ENCODE measurements at places on chromosomes 13 and 19. TPM values are rescaled to one million over a fixed set of nuclear protein-coding genes. Genes with fewer than 3 reads are reported as not detected.

The MARCHF2 gene
- 35.9 TPM for polyA plus RNA-seq

The OR7C1 gene
- polyA plus RNA-seq = not detected

The ZSCAN1 gene
- polyA plus RNA-seq = not detected

The EXOC3L2 gene
- not detected for polyA plus RNA-seq

The NLRP5 gene
- polyA plus RNA-seq = not detected

The COPE gene
- 295 TPM for polyA plus RNA-seq

The NLRP12 gene
- 0.15 TPM for polyA plus RNA-seq

The DCLK1 gene
- not detected for polyA plus RNA-seq

The KASH5 gene
- not detected for polyA plus RNA-seq

The CCDC169 gene
- polyA plus RNA-seq = not detected

The ZNF418 gene
- 6.0 TPM for polyA plus RNA-seq

The LGALS7B gene
- polyA plus RNA-seq = not detected

The CLDN10 gene
- not detected for polyA plus RNA-seq

The IGFL1 gene
- not detected for polyA plus RNA-seq

The IZUMO2 gene
- polyA plus RNA-seq = not detected

The UQCR11 gene
- polyA plus RNA-seq = 487 TPM

The IFNL1 gene
- polyA plus RNA-seq = not detected

The ICAM4 gene
- polyA plus RNA-seq = 0.81 TPM

The RGCC gene
- 6.8 TPM for polyA plus RNA-seq

The TUBA3C gene
- polyA plus RNA-seq = not detected

The KLK5 gene
- polyA plus RNA-seq = not detected

The RYR1 gene
- 0.03 TPM for polyA plus RNA-seq

The FUT1 gene
- not detected for polyA plus RNA-seq

The PCDH17 gene
- not detected for polyA plus RNA-seq

The KLK2 gene
- not detected for polyA plus RNA-seq

The THSD8 gene
- 6.4 TPM for polyA plus RNA-seq

The TNNT1 gene
- polyA plus RNA-seq = not detected

The DKKL1 gene
- polyA plus RNA-seq = 1.1 TPM

The SCN1B gene
- not detected for polyA plus RNA-seq

The SCEL gene
- not detected for polyA plus RNA-seq

The CEACAM20 gene
- not detected for polyA plus RNA-seq

The ZNF723 gene
- polyA plus RNA-seq = not detected

The CEACAM8 gene
- polyA plus RNA-seq = not detected

The ABHD13 gene
- polyA plus RNA-seq = 10.0 TPM

The ZNF254 gene
- polyA plus RNA-seq = 11.2 TPM
